Activated T-cell treated with anti-CD3 and anti-CD28 coated beads, Interleukin-2, amount 50 U/mL, for 48 hours (primary cell): ENCODE measurements at places on chromosomes 5 and 9.

DNA sequence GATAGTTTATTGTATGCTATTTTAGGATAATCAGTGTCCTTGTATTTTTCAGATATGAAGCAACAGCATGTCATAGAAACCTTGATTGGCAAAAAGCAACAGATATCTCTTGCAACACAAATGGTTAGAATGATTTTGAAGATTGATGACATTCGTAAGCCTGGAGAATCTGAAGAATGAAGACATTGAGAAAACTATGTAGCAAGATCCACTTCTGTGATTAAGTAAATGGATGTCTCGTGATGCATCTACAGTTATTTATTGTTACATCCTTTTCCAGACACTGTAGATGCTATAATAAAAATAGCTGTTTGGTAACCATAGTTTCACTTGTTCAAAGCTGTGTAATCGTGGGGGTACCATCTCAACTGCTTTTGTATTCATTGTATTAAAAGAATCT is 14.5 kb downstream of the CCT5 start:
- DNase-seq, result no peak

DNA sequence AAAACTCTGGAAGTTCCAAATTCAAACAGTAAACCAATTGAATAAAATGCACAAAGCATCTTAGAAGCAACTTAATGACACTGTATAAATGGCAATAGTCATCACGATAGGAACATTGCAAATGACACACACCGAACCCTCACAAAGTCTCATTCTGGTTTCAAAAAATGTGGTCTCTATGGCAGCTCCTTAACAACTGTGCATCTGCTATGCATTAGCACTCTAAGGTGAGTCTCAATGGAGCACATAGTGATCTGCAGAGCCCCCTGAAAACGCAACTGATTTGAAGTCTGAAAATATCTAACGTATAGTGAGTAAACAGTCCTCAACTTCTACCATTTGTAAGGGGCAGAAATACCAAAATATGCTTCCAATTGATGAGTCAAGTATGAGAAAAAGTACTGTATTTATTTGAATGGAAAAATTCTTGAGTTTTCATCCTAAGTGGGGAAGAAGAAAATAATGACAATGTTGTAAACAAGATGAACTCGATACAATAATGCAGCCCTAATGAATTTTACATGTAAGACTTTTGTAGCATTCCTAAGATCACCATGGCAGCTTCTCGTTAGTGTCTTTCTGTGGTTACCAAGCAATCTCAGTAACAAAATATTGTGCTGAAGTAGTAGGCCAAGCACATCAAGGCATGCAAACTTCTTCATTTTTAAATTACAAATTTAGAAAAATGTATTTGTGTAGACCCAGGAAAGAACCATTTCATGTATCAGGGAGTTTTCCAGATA is 517.5 kb upstream of the FAM174A start:
- DNase-seq, result no peak

DNA sequence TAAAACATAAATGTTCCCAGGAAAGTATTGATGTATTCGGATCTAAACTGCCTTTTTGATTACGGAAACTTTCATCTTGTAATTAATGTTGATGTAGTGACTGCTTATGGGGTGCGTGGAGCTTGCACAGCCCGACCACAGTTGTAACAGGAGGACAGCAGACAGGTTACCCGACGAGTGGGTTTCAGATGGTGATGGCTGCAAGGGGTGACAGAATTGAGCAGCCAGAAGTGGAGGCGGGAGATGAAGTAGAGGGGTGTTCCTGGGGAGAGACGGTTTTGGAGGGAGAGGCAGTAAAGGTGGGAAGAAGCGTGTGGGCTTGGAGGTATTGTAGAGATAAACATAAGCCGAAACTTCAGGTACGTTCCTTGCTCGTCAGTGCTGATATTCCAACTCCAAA is 5.8 kb downstream of the CEP72 start:
- no peak for DNase-seq

GRCh38 chr9:92276331-92277032 is 17.0 kb downstream of the IARS1 start:
- no peak for DNase-seq

DNA sequence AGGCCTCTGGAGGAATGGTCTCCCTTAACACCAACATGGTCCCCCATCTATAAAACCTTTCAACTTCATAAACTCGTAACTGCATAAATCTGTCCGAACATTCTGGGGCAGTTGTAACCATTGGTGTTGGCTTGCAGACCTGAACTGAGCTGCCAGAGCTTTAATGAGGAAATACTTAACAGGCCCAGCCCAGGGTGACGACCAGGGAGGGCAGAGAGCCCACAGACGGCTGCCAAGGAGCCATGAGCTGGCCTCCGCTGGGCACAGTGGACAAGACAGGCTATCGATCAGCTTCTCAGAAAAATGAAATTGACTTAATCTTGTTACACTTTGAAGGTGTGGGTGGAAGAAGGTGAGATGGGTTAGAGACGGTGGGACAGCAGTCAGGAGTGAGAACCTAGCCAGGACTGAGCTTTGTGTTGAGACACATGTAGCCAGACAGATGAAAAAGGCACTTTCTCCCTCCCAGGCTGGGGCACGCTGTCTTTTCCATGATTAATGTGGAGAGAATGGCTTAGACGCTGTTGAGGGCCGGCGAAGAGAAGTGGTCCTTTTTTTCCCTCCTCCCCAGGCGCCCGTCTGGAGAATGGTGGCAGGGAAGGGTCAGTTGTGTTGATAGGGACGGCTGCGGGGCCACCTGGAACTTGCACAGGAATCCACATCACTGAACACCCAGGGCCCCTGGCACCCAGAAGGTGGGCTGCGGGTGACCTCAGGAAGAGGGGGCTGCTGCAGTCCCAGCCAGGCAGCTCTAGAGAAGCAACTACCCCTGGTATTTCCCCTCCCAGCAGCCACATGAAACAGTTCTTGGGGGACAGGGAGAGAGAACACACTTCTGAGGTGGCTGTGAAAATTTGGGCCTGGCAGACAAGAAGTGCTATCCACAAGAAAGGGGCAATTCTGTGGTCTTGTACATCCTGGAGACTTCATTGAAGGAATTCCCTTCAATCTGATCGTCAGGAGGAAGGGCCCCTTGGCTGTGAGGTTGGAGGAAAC is 27.3 kb upstream of the TCOF1 start:
- no peak for DNase-seq

- no peak for DNase-seq
These were observed 1750.6 kb upstream of the CDH9 start for GRCh38 chr5:28788954-28789353.

DNA sequence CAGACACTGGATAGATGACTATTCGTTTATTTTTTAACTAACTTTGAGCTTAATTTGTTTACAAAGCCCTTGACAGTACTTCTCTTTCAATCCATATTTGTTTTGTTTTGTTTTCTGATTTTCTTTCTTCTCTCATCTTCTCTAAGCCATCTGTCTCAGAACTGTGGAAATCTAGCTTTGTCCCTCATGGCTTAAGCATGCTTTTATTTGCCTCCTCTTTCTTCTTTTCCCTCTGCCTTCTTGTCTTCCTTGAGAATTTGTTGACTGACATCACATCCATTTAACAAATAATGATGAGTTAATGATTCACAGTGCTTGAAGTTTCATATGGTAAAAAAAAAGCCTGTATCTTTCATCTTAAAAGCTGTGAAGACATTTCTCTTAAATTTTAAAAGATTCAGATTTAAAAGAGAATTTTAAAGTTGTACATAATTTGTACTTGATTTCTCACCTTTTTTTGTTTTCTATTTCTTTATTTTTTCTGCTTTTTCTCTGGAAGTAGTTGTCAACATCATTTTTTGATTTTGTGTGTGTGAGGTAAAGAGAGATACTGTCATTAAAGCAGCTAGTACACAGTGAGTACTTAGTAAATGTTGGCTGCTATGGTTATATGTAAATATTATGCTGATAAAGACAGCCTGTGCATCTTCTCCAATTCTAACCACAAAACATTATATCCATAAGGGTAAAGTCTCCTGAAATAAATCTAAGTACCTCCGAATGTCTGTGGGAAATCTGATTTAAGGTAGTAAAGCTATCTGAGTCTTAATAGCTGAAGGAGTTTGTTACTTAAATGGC is 13.9 kb upstream of the SGCD start:
- no peak for DNase-seq
